ENCODE measurements at places on chromosomes 4 and X. TPM values are rescaled to one million over a fixed set of nuclear protein-coding genes. Genes with fewer than 3 reads are reported as not detected.

The DDX53 gene
- total RNA-seq = not detected

The RAB40AL gene
- total RNA-seq = not detected

The ARHGAP36 gene
- total RNA-seq = not detected

The FSTL5 gene
- total RNA-seq = not detected

The PCDH19 gene
- 0.68 TPM for total RNA-seq

The MAP7D2 gene
- total RNA-seq = not detected

The TEX11 gene
- total RNA-seq = not detected

The PLS3 gene
- total RNA-seq = 129 TPM

The PGAM4 gene
- not detected for total RNA-seq
